AG08395 (cell line): ENCODE measurements at places on chromosomes 7 and 10.

GRCh38 chr10:80163741-80164341 is 31.3 kb downstream of the PLAC9 start:
- peak; percentile 62 for DNase-seq

- DNase-seq, result no peak
Observed at GRCh38 chr10:127612-128432, 7.4 kb upstream of the ZMYND11 start.

DNA sequence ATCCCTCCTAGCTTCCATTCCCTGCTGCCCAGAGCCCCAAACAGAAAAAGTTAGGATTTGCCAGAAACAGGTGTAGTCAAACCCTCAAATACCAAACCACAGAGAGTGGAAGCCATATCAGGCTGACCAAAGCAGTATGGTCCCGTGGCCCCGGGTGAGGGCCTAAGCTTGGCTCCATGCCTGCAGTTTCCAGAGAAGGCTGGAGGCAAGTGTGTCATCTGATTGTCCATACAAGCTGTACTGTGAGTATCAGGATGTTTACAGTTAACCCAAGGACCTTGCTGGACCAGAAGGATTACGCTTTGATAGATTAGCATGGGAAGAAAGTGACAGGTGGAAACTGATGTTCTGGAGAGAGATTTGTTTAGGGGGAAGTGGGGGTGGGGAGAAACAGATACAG is 96.3 kb downstream of the PRKAG2 start:
- no peak for DNase-seq

- DNase-seq, result no peak
Observed at GRCh38 chr7:50665403-50666123, 100.4 kb upstream of the DDC start.

DNA sequence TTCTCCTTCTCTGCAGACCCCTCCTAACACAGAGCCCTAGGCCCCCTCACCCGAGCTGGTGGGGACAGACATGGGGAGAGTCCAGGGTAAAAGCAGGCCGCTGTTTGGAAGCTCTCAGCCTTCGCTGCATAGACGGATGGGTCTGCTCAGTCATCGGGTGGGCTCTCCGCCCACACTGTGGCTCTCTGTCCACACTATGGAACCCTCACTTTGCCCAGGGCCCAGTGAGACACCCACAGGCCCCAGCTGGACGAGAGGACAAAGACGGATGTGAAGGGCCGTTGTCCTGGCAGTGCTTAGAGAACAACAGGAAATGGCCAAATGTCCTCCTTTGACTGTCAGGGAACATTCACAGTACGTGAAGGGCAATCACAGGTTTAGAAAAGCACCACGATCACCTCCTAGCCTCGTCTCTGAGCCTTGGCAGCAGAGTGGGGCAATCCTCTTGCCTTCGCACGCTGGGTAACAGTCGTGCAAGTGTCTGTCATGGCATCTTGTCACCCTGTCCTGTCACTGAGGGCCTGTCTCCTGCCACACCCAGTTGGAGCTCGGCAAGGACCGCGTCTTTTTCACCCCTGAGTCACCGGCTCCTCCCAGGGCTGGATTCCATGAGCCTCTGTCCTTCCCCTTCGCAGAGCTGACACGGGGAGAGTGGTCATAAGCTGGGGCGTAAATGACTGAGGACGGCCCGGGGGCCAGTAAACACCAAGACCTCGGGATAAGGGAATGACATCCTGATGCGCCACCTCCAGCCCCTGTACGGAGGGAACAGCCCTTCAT is 80.6 kb downstream of the PRKAG2 start:
- peak; percentile 81 for DNase-seq

DNA sequence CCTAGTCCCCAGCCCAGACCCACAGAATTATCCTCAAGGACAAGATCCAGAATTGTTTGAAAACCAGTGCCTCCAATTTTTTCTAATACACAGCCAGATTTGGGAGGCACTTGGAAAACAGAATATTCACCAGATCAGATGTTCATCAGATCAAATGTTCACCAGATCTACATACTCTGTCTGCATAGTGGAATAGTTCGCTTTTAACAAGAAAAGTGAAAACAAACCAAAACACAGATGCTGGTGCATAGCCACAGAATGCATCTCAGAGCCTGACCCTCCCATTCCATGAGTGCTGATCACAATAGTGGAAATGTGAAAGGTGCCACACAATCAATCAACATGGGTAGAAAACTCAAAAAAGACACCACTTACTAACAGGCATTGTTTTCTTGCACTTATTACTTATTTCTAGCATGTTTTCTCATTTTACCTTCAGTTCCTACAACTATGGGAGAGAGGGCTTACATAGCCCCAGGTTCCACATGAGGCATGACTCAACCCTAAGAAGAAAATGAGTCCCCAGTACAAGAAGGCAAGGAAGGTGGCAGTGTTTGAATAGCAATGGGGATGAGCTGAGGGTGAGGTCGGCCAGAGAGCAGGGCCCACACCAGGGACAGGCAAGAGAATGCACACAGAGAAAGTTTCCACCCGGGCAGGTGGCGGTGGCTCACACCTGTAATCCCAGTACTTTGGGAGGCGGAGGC is 432.7 kb upstream of the NFE2L3 start:
- no peak for DNase-seq

DNA sequence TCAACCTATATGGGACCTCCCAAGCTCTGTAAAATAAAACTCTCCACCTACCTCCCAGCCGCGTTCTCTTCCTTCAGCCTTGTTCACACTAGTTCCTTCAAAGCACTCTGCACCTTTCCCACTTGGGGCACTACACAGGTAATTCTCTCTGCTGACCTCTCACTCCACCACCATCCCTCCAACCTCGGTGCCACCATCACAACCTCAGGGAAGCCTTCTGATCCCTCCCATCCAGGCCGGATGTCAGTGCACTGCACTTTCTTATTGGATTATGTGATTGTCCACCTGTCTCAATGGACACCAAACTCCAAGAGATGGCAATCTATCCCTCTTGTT is 7.0 kb downstream of the LARP4B start:
- DNase-seq, result no peak

- DNase-seq, result no peak
Observed at GRCh38 chr10:116781370-116781884, 39.1 kb upstream of the HSPA12A start.

DNA sequence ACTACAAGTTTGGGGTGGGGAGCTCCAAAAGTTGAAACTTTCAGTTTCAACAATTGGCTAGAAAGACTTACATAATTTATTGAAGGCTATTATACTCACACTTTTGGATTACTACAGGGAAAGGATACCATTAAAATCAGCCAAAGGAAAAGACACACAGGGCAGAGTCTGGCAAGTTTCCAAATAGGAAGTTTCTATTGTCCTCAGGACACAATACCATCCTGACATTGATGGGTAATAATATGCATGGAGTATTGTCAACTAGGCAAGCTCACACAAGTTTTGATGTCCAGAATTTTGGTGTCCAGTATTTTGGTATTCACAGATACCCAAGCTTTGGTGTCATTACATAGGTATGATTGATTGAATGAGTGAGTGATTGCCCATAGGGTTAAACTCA is 872.6 kb upstream of the SORCS1 start:
- DNase-seq, result no peak

DNA sequence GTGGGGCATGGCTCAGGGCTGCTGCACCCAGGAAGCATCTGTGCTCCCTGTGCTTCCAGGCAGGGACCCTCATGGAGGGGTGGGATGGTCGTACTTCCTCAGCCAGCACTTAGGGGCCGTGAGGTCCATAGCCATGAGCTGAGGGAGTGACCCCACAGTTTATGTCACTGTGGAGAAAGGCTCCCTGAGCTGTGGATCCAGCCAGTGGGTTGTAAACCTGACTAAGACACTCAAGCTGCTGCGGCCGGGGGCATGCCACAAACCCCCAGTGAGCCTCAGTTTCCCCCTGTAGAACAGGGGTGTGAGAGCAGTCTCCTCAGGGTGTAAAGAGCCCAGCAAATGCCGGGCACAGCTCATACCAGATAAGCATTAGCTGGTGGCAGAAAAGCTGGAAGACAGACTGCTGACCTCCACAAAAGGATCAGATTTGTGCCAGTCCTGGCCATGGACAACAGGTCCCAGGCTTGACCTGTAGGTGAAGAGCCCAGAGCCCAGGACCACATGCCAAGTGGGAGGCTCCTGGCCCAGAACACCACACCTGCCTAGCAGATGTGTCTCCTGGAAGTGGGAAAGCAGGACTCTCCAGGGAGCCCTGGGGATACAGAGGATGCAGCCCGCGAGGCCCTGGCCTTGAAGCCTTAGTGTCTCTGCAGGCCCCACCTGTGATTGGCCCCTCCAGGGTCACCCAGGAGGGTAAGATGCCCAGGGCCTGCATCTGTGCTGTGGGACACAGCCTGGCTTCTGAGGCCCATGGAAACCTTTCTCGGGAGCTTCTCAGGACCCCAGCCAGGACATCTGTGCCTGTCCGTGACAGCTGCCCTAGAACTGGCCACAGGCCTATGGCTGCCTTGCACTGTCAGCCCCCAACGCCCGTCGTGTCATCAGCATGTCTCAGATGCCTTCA is 78.1 kb upstream of the RET start:
- DNase-seq, result no peak
